ENCODE measurements at places on chromosomes 7 and 10.
A peak's percentile ranks its signal among the peaks of the same experiment; 100 is the strongest.

DNA sequence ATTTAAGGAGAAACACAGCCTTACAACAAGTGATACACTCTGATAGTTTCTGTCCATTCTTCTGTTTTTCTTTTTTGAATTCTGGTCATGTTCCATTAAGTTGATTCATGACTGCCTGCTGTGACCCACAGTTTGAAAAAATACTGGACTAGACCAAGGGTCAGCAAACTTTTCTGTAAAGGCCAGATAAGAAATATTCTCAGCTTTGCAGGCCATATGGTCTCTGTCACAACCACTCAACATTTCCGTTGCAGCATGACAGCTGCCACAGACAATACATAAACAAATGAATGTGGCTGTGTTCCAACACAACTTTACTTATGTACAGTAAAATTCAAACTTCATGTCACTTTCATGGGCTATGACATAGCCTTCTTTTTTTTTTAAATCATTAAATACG is 156.7 kb downstream of the PLXNA4 start:
- no peak for DNase-seq

GRCh38 chr10:21445163-21445562 is 80.3 kb downstream of the SKIDA1 start:
- DNase-seq = no peak

GRCh38 chr7:18461785-18462467 is 33.6 kb upstream of the HDAC9 start:
- no peak for DNase-seq

GRCh38 chr7:84144480-84144879 is 50.1 kb downstream of the SEMA3A start:
- DNase-seq = no peak

DNA sequence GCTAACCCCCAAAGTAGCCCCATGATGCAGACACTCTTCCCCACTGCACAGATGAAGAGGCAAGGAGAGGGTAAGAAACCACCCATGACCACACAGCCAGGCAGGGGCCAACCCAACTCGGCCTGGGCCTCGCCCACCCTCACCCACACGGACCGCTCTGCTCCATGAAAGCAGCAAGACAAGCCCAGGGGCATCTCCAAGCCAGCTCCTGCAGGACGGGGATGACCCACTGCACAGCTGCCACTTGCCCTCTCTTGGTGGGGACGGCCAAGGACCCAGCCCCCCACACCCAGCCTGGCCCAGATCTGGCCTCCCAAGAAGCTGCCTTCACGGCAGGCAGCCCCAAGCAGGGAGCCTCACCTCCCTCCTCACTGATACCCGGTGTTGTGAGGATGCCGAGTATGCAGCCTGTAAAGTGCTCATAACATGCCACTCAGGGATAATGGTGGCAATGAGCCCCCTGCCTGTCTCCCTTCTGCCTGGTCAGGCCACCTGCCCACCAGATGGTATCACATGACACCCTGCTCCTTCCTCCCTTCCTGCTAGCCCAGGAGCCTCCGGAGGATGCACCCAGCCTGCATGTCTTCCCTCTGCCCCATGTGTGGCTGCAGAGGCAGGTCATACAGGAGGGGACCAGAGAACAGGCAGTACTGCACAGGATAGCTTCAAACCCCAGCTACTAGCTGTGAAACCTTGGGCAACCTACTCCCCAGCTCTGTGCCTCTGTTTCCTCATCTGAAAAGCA is 23.3 kb downstream of the OGDHL start:
- peak; percentile 14 for DNase-seq

- DNase-seq = no peak
Measured at GRCh38 chr10:67618116-67618515, 77.9 kb downstream of the CTNNA3 start.

DNA sequence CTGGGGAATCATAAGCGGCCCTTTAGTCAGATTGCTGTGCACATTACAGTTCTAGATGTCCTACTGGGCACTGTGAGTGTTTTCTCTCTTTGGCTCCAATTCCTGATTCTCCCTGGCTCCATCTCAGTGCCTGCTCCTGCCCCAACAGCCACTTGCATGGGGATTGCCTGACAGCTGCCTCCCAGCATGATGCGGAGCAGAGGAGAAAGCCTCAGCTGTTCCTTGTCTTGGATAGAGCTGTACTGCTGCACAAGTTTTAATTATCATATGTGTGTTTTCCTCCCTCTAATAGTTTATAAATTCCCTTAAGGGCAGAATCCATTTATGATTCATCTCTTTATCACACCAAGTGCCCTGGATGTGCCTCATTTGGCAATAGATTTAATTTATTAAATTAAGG is 285.8 kb upstream of the COBL start:
- no peak for DNase-seq
